Activated CD4-positive, alpha-beta T cell treated with anti-CD3 and anti-CD28 coated beads, Interleukin-2, amount 10 ng/mL, durations not matched to agents 7 days and 5 days (primary cell): ENCODE measurements at places on chromosomes 3 and 15. TPM values are rescaled to one million over a fixed set of nuclear protein-coding genes. Genes with fewer than 3 reads are reported as not detected.
A peak's percentile ranks its signal among the peaks of the same experiment; 100 is the strongest.

GRCh38 chr15:100849021-100849854 lies 30.4 kb upstream of the ALDH1A3 start:
- DNase-seq: peak; percentile 45

DNA sequence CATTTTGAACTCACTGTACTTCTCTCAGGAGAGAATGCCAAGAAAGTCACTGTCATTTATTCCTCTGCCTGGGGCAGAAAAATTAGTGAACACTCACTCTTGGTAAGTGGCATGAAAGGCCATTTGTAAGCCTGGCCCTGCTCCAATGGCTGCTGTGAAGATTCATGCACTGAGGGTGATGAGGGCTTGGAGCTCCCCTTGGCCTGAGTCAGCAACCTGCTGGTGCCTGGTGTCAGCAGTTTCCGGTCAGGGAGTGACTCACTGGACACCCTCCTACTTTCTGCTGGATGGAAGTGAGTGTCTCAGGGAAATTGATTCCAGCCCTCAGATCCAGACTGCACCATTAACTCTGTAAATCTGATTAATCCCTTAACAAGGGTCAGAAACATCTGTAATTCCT lies 37.6 kb downstream of the TRA2B start:
- no peak for DNase-seq

DNA sequence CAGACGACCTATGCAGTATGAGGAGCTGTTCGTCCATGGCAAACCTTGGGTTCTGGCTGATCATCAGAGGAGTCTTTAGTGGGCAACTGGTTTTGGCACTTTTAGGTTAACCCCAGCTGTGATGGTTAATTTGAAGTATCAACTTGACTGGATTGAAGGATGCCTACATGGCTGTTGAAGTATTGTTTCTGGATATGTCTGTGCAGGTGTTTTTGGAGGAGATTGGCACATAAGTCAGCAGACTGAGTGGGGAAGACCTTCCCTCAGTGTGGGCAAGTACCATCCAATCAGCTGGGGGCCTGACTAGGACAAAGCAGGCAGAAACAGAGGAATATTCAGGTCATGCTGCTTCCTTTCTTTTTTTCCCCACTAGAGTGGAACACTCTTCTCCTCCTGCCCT lies 284.1 kb downstream of the NFKBIZ start:
- DNase-seq: no peak

DNA sequence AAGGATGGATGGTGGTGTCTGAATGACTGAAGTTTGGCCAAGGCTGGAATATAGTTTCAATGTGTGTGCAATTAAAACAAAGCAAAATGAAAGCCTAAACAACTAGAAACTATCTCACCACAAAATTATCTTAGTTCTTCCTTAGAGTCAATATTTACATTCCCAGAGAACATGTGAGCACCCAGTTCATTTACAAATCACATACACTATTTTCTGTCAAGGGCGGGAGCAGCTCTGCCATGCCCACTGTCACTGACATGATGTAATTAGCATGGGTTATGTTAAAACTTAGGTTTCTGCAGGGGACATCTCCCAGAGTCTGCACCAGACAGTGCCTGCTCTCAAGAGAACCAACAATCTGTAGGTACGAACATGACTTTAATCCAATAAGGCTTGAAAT lies 65.0 kb downstream of the PDZRN3 start:
- no peak for DNase-seq

The TMEM108 gene
- total RNA-seq: not detected

- DNase-seq: peak; percentile 51
These were observed 61.4 kb downstream of the TUSC7 start for GRCh38 chr3:116770815-116771450.

DNA sequence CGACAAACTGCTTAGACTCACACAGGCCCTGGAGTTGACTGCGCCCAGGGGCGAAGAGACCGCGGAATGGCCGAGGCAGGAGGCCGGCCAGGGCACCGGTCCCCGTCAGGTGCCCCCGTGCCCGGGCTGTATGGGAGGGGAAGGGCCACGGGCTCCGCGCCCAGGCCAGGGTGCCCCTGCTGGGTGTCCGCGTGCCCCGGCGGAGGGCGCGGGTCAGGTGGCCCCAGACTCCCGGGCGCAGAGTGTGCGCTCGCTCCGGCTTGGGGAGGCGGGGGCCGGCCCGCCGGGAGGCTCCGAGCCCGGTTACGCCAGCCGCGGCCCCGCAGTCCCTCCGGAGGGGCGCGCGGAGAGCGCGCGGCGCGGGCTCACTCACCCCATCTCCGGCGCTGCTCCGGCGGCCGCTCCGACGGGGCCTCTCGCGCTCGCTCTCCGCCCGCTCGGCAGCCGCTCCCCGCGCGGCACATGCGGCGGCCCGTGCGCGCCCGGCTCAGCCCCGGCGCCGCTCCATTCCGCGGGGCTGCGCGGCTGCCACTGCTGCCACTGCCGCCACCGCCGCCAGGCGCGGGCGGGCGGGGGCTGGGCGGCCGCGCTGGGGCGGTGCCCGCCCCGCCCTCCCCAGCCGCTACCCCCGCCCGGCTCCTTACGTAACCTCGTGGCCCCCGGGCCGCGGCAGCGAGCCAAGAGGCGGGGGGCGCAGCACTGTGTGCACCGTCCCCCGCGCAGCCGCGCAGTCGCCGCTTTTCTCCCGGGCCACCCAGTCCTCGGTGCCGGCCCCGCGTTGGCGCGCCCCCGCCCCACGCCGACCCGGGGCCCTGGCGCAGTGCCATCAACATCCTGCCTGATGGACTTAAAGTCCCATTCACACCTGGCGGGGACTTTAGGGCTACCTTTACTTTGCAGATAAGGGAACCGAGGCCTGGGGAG lies at the start of gene HOMER2:
Gene HOMER2, minus strand, starts transcription at position 563 of the 924 bp plus-strand sequence. Its CDS starts 185 bp downstream, at position 378.
- DNase-seq: no peak

The SKOR1 gene
- 0.30 TPM for total RNA-seq

The GOLGA8A gene
- total RNA-seq: 262 TPM

The AZI2 gene
- 68.8 TPM for total RNA-seq

- no peak for DNase-seq
These were observed 11.6 kb upstream of the NR2C2 start for GRCh38 chr3:14935592-14936345.

The TBC1D5 gene
- 55.2 TPM for total RNA-seq

DNA sequence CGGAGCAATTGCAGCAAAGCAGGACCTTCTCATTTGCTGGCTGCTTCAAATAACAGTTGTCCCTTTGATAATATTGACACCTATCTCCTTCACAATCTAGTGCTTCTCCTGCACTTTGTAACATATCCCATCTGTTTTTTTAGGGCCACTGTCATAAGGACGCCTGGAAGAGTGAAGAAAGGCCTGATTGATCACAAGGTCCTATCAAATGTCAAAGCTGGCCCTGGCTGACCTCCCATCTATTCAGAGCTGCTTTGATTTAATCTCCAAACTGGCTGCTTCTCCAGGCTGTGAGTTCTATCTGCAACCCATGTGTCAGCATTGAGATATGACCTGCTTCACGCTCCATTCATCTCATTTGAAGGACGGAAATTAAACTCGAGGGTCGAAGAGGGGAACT lies 601.2 kb upstream of the KCNMB2 start:
- DNase-seq: no peak

The GP5 gene
- 1.1 TPM for total RNA-seq

DNA sequence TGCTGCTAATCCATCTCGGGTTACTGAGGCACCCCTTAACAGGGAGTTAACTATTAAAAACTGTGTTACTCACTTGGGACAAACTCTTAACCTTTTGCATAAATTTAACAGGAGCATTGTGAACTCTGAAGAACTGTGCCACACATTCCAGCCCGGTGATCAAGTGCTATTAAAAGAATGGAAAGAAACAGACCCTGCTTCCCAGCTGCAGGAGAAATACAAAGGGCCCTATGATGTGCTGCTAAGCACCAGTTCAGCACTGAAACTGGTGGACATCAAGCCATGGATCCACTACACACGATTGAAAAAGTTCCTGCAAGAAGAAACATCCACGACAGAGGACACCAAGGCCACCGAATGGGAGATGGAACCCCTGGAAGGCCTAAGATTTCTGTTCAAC lies 114.7 kb upstream of the PLCL2 start:
- DNase-seq: no peak

The TNNC1 gene
- 2.1 TPM for total RNA-seq

DNA sequence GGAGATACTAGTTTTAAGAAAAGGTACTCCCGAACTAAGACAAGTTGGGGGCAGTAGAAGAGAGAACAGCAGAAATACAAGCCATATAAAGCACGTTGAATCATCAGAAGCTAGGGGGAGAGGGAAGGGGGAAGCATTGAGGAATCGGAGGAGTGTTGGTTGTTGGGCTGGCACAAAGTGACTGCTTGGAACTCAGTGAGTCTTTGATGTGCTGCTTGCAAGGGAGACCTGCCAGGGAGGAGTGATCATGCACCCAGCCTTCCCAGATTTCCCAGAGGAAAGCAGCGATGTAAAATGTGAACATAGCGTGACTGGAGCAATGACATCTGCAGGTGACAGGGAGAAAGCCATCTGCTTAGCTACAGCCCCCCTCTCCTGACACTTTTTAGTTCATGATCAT lies 192.4 kb upstream of the IL12A start:
- DNase-seq: no peak

DNA sequence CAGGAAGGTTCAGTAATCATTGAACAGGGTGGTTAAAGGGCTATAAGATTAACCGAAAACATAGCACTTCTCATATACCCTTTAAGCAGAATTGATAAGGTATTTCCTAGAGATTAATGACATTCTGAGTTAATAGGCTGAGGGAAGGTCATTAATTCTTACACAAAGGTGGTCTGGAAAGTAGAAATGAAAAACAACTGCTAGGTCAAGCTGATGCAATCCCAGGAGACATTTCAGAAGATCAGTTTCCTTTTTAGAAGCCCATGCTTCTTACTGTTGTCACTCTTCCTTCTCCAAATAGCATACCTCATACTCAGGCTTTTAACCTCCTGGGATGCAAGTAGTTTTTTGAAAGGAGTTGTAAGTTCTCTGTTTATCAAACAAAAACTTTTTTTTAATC lies 8.8 kb downstream of the FILIP1L start:
- no peak for DNase-seq

GRCh38 chr3:72699631-72700030 lies 148.6 kb downstream of the SHQ1 start:
- DNase-seq: no peak

DNA sequence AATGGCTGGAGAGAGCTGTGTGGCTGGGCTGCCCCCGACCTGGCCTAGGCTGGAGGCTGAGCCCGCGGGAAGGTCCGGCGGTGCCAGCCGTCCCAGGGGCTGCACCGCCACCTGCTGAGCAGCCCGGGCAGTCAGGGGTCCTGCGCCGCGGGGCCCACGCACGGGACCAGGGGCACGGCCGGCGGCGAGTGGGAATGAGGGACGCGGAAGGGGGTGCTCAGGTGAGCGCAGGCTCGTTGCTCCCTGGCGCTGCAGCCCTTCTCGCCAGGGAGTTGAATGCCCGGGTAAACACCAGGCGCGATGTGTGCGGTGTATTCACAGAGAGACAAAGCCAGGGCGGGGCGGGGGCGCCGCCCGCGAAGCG lies 666 bp upstream of the SEMA3F start:
- no peak for DNase-seq

DNA sequence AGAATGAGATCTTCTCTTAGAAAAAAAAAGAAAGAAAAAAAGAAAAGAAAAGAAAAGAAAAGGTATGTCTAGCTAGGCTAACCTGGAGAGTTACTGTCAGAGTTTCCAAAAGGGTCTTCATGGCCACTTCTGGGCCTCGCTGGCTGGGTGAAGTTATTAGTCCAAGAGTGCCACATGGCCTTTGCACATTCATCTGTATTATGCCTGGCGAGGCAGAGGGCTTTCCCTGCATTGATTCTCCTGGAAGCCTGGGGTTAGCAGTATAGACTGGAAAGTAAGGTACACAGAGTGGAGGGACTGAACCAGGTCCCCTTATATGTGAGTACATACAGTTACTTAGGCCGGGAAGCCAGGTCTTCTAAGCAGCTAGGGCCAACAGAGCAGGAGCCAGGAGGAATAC lies 54.8 kb upstream of the CGNL1 start:
- no peak for DNase-seq

DNA sequence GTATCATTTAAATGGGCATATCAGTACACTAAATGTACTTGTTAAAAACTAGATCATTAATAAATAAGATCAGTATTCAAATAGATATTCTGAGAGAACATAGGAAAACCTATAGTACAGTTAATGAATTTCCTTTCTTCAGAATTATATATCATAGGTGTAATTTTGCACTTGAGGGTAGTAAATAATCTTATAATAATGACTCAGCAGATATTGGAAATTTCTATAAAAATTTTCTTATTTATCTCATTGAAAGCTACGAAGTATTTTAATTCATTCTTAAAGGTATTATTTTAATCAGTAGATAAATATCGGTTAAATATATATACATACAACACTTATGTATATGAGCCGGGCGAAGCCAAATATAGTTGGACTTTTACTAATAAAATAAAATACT lies 300.9 kb upstream of the SOX2 start:
- DNase-seq: no peak

GRCh38 chr3:74443102-74443501 lies 171.4 kb downstream of the CNTN3 start:
- no peak for DNase-seq

- DNase-seq: no peak
These were observed 111.0 kb upstream of the TRPM1 start for GRCh38 chr15:31212326-31213080.

GRCh38 chr15:82312586-82313349 lies 36.5 kb downstream of the GOLGA6L10 start:
- no peak for DNase-seq

- DNase-seq: no peak
These were observed 985.7 kb downstream of the NSUN3 start for GRCh38 chr3:95048564-95048963.
